Activated naive CD4-positive, alpha-beta T cell (primary cell): ENCODE measurements at places on chromosomes 3 and 15.

- DNase-seq: no peak
Observed at GRCh38 chr3:139236336-139236735, 107.5 kb upstream of the MRPS22 start.

GRCh38 chr3:156674911-156675829, 780 bp downstream of the TIPARP start:
- peak; percentile 33 for DNase-seq

DNA sequence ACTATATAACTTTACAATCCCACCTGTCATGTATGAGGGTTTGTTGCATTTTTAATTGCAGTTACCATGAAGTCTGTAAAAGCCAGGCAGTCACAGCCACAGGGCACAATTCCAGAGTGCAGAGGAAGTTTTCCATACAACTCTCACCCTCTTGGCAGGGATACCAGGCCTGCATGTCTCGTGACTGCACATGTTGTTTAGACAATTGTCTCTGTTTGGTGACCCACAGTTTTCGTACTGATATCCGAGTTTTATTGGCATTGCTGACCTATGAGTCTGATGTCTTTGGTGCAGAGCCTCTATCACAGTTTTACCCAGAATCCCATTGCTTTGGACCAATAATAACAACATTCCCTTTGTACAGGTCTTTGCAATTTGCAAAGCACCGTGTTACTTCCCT, 24.9 kb upstream of the MYZAP start:
- DNase-seq: no peak

DNA sequence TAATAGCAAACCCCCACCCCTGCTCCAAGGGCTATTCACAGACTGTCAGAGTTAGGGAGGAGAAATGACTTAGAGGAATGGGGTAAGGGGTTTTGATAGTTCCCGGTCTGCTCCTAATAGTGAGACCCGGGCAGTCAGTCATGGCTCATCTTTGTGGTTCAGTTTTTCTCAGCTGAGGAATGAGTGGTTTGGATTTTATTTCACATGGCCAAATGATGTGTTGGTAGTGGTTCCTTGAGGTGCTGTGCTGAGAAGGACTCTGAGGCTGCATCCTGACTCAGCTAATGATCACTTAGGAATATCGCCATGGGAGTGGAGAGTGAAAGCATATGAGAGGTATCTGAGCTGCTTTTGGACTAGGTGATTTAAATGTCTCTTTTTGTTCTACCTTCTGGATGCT, 80.2 kb downstream of the LPP start:
- DNase-seq: no peak

DNA sequence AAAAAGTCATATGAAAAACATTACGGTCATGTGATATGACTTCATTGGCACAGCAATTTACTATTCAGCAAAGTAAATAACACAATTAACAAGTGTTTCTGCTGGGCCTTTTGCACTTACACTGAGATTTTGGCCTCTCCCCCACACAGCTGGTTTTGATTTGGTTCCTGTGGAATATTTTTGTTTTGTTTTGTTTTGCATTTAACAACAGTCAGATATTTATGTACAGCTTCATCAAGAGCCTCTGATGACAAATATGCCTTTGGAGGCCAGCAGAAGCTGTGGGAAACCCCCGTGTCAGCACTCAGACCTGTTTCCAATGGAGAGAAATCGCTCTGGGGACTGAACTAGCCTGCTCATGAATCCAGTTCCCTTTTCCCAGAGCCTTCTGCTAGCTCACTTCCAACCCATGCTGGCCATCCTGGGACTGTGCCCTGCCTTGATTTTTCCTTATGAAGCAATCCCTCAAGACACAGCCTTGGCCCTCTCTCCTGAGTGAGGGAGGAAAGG, 161.9 kb downstream of the ATG7 start:
- DNase-seq: no peak

- DNase-seq: no peak
Observed at GRCh38 chr3:60225848-60226247, 1025.4 kb downstream of the FHIT start.

DNA sequence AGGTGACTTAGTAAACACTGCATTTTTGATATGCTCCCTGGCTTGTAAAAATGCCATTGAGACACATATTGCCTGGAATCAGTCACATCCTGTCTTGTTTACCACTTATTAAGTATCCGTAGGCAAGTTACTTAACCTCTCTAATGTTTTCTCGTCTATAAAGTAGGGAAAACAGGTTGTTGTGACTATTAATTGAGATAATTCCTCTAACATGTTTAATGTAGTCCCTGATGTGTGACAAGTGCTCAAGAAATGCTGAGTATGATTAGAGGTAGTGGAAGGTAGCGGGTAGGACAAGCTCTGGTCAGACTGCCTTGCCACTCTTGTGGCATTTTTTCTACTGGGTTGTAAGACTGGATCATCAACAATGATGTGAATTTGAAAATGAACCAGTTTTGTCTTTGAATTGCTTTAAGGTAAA, 54.1 kb downstream of the NFKBIZ start:
- no peak for DNase-seq

DNA sequence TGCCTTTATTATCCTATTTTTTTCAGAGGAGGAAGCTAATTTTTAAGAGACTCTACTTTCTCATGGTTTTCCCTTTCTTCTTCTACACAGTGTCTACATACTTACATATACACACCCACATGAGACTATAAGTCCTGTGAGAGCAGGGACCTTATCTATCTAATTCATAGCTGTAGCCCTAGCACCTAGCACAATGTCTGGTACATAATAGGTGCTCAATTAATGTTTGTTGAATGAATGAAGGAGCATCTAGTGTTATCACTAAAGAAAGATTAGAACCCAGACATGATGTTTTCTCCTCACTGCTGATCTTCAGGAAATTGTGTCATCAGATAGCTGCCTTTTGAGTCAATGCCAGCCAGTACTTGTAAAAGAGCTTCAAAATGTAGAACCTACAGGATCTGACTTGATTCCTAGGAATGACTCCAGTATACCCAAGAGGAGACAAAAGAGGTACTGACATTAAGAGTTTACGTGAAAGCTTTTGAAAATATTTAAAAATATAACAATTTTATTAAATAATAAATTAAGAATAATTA, 2.5 kb downstream of the SCG5 start:
- no peak for DNase-seq

DNA sequence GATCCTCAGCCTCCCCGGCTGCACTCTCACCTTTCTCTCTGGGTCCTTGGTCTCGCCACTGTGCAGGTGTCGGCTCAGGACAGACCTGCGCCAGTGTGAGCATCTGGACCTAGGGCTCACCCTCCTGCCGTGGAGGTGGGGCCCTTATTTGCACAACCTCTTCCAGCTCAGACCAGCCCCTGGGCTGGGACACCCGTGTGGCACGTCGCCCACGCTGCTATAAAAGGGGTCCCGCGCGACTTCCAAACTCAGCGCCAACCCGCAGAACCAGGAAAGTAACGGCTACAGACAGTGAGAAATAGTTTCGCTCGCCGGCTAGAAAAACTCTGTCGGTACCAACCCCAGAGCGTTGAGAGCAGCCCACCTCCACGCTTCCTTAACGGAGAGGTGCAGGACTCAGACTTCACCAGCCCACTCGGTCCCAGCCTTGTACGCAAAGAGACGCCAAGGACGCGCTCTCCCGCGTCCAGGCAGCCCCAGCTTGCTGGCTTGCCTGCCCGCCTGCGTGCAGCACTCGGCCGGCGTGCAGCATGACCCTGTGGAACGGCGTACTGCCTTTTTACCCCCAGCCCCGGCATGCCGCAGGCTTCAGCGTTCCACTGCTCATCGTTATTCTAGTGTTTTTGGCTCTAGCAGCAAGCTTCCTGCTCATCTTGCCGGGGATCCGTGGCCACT, at the start of the genes DUOX2 and DUOXA2:
Gene DUOX2 (minus strand): TSS at position 97 of the 675 bp plus-strand sequence. CDS start 761 bp downstream, outside the sequence.
Gene DUOXA2 (plus strand): TSS at position 251 of the 675 bp plus-strand sequence. CDS start 280 bp downstream, at position 531.
- DNase-seq: no peak

GRCh38 chr3:87975716-87976115, 83.1 kb downstream of the CGGBP1 start:
- DNase-seq: no peak

DNA sequence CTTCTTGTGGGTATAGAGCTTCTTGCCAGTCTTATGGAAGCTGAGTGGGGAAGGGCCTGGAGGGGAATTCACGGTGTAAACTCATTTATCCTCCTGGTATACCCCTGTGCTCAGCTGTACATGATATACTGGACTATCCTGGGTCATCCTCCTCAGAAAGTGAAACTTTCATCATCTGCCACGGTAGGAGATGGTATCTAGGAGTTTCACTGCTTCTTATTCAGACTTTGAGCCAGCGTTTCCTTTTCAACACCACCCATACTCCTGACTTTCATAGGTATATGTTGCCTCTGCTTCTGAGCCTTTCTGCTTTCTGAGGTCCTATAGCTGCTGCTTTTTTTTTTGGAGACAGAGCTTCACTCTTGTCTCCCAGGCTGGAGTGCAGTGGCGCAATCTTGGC, 15.6 kb downstream of the SENP5 start:
- no peak for DNase-seq

GRCh38 chr3:134294302-134295280, 43.9 kb upstream of the RYK start:
- no peak for DNase-seq

DNA sequence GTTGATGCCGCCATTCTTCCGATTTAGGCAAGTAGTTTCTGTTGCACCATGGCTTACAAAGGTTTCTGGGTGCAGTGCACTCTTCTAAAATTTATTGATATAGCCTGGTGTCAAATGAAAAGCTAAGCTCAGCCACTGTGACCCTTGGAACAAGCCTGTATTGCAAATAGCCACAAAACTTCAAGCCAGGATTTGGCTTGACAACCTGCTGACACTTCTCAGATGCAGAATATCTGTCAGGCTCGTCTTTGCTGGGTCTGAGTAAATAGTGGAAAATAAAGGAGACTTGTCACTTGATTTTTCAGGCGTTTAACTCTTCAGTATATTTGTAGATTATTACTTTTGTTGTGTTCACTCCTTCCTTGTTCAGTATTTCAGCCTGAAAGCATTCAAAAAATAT, 871.8 kb downstream of the OTOL1 start:
- DNase-seq: no peak

DNA sequence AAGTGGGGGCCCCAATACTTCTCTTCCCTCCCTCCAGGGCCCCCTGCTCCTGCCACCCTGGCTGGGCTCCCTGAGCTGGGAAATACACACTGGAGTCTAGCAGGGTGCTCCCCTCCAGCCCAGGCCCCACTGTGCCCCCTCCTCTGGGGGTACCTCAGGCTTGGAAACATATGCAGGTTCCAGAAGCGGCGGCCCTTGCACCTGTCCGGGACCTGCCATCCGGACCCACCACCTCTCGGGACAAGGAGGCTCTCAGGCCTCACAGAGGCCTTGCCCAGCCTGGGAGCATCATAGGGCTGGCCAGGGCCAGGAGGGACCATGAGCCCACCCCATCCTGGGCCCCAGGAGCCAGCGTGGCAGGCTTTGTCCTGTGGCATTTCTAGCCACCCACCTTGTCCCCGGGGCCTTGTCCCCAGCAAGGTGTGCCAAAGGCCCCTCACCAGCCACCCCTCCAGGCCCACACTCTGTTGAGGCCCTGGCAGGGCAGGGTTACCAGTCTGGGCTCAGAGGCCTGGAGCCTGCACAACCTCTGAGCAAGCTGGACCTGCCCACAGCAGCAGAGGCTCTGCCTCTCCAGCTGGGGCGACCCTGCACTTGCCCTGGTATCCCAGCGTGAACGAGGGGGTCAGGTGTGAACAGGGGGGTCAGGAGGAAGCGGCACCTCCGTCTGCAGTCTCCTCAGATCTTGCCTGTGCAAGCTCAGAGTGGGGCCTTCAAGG, 45.8 kb downstream of the DNAJB8 start:
- no peak for DNase-seq

- DNase-seq: no peak
Observed at GRCh38 chr3:191944835-191945234, 483.9 kb downstream of the PYDC2 start.

DNA sequence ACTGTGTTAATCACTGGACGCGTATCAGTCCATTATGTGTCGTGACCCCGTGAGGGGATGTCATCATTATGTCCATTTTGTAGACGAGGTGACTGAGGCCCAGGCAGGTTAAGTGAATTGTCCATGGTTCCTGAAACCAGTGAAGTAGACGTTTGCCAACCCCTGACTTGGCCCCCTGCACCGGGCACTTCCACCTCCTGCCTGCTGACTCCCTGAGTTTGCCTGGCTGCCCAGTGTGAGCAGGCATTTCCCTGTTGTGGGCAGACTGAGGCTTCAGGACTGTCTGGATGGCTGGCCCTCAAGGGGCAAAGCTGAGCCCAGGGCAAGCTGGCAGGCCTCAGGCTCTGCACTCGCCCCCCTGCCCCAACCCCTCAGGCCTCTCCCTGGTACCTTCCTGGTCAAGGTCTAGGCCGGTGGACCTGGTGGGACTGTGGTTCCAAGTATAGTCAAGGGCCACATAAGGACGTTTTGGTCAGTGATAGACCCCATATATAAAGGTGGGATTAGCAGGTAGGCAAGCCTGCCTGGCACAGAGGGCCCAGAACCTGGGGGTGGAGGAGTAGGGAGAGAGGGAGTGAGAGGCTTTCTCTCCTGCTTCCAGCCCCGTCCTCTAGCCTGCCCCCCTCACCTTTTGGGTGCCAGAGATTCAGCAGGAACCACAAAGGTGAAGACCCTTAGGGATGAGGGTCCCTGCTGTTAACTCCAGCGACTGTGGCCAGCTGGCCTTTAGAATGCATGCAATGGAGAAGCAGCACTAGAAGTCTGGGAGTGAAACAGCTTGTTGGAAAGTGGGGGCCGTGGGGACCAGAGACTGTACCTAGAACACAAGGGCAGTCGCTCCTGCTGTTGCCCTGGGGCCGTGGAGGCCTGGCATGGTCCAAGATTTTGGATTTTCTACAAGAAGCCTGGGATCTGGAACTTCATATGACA, 34.6 kb downstream of the FBLN2 start:
- no peak for DNase-seq

DNA sequence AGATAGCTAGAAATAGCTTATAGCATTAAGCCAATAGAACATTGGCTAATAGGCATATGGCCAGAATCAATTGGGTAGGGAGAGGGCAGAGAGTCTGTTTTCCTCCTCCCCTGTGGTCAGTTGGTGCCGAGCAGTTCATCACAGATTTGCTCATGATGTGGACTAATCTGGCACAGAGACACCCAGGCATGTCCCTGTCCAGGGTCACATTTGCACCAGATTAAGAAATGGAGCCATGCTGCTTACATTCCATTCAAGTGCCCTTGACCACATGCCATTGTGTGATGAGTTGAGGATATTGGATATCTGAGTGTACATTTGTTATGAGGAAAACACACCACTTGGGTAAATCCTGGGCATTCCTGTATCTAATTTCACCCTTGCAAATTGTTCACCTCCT, 53.4 kb downstream of the USP13 start:
- no peak for DNase-seq

- no peak for DNase-seq
Observed at GRCh38 chr3:161559177-161559998, 62.8 kb downstream of the OTOL1 start.

- DNase-seq: no peak
Observed at GRCh38 chr3:155651489-155652218, 93.2 kb downstream of the PLCH1 start.

- DNase-seq: no peak
Observed at GRCh38 chr15:41970456-41970855, 1.9 kb downstream of the EHD4 start.

GRCh38 chr3:12940854-12941253, 99.5 kb upstream of the RPL32 start:
- DNase-seq: no peak

DNA sequence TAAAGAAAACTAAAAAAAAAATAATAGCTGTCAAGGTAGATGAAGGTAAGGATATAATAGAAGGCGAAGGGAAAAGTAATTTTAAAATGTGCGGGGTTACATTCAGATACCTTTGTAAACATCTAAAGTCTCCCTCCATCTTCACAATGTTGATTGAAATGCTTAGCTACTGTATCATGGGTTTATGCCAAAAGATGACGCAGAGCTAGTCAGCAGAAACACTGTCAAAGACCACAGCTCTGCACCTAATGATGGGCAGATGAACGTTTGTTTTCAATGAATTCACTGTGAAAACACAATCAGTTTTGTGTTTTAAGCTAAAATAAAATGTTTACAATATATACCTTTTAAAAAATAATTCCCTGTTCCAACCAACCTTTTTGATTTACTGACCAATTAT, 61.2 kb downstream of the RFTN1 start:
- no peak for DNase-seq
